ENCODE measurements at places on chromosomes 7 and 10.

GRCh38 chr7:69739931-69740431 is 141.7 kb downstream of the AUTS2 start:
- no peak overlapping the region for H3K4me3 ChIP-seq
- H3K4me1 ChIP-seq, result peaks cover 36% of the 10 kb centered on the region
- no peaks in the 10 kb centered on the region for H3K27me3 ChIP-seq
- H3K27ac ChIP-seq, result no peak overlapping the region
- DNase-seq, result no peak

DNA sequence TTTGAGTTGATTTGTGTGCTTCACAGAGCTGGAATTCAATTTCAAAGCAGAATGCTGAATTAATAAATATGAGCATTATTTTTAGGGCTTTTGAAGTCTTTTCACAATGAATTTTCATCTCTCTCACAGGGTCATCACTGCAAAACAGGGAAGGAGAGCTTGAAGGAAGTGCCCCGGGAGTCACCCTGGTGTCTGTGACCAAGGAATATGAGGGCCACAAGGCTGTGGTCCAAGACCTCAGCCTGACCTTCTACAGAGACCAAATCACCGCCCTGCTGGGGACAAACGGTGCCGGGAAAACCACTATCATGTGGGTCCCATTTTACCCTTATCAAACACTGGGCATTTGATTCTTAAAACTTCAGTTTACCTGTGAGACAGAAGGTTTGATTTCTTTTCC is 217.7 kb downstream of the ABCA13 start:
- no peak overlapping the region for H3K4me3 ChIP-seq
- no peak overlapping the region for H3K27ac ChIP-seq
- no peaks in the 10 kb centered on the region for H3K36me3 ChIP-seq
- H3K4me1 ChIP-seq, result no peaks in the 10 kb centered on the region
- no peaks in the 10 kb centered on the region for H3K27me3 ChIP-seq

- no peaks in the 10 kb centered on the region for H3K4me1 ChIP-seq
- H3K36me3 ChIP-seq, result no peaks in the 10 kb centered on the region
- no peak for DNase-seq
- no peak overlapping the region for H3K4me3 ChIP-seq
- H3K27me3 ChIP-seq, result peaks cover 11% of the 10 kb centered on the region
These were observed 209.1 kb downstream of the USP6NL start for GRCh38 chr10:11402392-11402791.

DNA sequence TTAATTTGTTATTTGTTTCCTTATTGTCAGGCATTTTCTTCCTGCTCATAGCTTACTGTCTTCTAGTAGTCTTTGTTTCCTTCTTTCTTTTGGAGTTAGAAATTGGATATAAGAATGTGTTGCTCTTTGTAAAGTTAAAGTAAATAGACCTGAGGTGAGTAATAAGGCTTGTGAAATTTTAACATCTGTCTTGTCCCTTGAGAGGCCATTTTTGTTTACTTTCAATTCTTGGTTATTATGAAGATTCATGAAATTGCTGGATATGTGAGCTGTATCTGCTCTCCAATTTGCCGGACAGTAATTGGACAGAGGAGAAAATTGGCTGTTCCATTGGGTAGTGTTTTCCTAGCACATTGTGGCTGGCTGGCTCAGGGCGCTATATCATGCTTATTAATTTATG is 260.7 kb downstream of the EXOC4 start:
- no peaks in the 10 kb centered on the region for H3K27me3 ChIP-seq
- no peaks in the 10 kb centered on the region for H3K4me1 ChIP-seq
- H3K4me3 ChIP-seq, result no peak overlapping the region
- H3K27ac ChIP-seq, result no peak overlapping the region
- peaks cover 9% of the 10 kb centered on the region for H3K36me3 ChIP-seq

DNA sequence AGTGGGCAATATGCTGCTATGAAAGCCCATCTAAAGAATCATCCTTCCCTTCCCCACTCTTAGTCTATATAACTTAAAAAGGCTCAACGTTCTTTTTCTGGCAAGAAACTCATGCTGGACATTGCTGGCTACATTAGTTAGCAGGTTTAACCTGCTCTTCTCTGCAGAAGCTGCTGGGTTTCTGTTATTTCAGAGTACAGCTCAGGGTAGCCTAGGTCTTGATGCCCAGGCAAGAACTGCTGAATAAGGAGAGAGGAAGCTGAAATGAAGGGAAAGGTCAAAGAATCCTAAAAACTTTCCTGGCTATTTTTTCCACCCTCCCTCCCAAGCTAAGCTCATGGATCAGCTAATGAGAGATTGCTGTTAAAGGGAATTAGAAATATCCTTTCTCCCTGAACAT is 79.4 kb downstream of the ANKIB1 start:
- H3K4me3 ChIP-seq, result no peak overlapping the region
- H3K36me3 ChIP-seq, result peaks cover 13% of the 10 kb centered on the region
- H3K27ac ChIP-seq, result no peak overlapping the region
- no peaks in the 10 kb centered on the region for H3K4me1 ChIP-seq

DNA sequence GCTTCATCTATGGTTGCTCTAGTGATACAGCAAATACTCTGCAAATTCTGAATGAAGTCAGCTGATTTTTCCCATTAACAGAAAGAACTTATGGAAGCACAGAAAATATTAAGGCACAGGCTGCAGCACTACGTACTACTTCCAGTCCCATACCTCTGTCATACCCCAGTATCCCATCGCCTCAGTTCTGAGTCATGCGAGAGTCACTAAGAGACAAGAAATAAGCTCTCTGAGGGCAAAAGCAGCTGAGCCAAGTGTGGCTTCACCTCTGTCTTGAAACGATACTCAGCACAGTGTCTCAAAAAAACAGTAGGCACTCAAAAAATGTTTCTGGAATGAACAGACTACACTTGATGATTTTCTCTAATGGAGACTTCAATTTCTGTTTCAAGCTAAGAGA is 48.2 kb downstream of the EZH2 start:
- peaks cover 16% of the 10 kb centered on the region for H3K36me3 ChIP-seq
- no peak overlapping the region for H3K27ac ChIP-seq
- H3K27me3 ChIP-seq, result no peaks in the 10 kb centered on the region
- no peak for DNase-seq
- no peak overlapping the region for H3K4me3 ChIP-seq

GRCh38 chr10:27564398-27564797 is 60.3 kb downstream of the RAB18 start:
- H3K27me3 ChIP-seq, result peaks cover 5% of the 10 kb centered on the region
- no peak for DNase-seq
- no peak overlapping the region for H3K4me3 ChIP-seq
- H3K27ac ChIP-seq, result no peak overlapping the region
- peaks cover 3% of the 10 kb centered on the region for H3K4me1 ChIP-seq
- H3K36me3 ChIP-seq, result no peaks in the 10 kb centered on the region

DNA sequence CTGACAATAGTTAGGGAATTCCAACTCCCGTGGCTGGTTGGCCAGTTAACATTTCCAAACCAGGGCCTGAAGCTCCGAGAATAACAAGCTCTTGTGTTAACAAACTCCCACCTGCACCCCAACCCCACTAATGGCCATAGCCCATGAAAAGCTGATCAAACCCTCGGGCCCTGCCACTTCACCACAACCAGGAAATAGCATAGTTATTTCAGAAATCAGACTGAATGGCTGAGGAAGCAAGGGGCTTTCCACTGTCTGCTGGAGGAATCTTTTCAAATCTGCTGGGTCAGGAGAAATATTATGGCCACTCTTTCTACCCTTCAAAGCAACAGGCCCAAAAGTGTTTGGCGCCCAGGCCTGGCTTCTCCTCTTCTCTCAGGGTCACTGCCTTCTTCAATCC is 145.6 kb downstream of the GLCCI1 start:
- no peak for DNase-seq
- no peaks in the 10 kb centered on the region for H3K4me1 ChIP-seq
- H3K27ac ChIP-seq, result peak overlapping the region; percentile 29
- peaks cover 21% of the 10 kb centered on the region for H3K36me3 ChIP-seq
- H3K27me3 ChIP-seq, result no peaks in the 10 kb centered on the region
- no peak overlapping the region for H3K4me3 ChIP-seq

DNA sequence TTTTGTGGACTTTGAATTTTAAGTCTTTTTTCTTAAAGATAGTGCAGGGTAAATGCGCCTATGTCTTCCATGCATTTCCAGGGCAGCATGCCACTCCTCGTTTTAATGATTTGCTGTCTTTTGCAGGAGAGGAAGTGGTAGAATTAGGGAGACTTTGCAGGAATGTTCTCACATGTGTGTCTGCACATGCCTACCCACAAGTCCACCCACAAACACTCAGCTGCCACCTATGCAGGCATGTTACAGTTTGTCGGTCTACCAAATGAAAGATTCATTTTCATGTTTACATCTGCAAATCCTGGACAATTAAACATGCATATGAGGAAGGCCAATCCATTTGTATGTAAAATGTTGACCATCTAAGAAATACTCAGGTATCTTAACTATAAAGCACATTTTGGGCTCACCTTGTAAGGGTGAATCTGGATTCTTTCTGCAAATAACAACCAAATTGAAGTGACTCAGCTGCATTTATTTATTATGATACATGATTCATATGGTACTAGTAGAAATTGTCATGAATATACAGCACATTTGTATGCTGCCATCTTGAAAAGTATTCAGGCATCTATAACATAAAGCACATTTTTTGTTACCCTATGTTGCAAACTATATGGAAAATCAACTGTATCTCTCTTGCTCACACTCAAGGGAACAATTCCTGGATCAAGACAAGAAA is 4.7 kb upstream of the TEX36 start:
- no peak overlapping the region for H3K27ac ChIP-seq
- DNase-seq, result no peak
- peaks cover 5% of the 10 kb centered on the region for H3K27me3 ChIP-seq
- peaks cover 10% of the 10 kb centered on the region for H3K4me1 ChIP-seq
- H3K4me3 ChIP-seq, result no peak overlapping the region

- H3K4me1 ChIP-seq, result peaks cover 18% of the 10 kb centered on the region
- H3K36me3 ChIP-seq, result no peaks in the 10 kb centered on the region
- DNase-seq, result no peak
- H3K4me3 ChIP-seq, result no peak overlapping the region
- peaks cover 78% of the 10 kb centered on the region for H3K27me3 ChIP-seq
These were observed 204.1 kb downstream of the EBF3 start for GRCh38 chr10:129760003-129760315.

GRCh38 chr7:121440857-121441503 is 44.9 kb upstream of the FAM3C start:
- H3K36me3 ChIP-seq, result peaks cover 6% of the 10 kb centered on the region
- H3K27me3 ChIP-seq, result no peaks in the 10 kb centered on the region
- H3K4me3 ChIP-seq, result no peak overlapping the region
- H3K4me1 ChIP-seq, result peaks cover 10% of the 10 kb centered on the region
- no peak for DNase-seq

GRCh38 chr10:34859170-34859569 is 44.1 kb upstream of the PARD3 start:
- H3K27me3 ChIP-seq, result peaks cover 10% of the 10 kb centered on the region
- H3K27ac ChIP-seq, result no peak overlapping the region
- no peak for DNase-seq
- H3K4me1 ChIP-seq, result peaks cover 24% of the 10 kb centered on the region
- H3K36me3 ChIP-seq, result no peaks in the 10 kb centered on the region

DNA sequence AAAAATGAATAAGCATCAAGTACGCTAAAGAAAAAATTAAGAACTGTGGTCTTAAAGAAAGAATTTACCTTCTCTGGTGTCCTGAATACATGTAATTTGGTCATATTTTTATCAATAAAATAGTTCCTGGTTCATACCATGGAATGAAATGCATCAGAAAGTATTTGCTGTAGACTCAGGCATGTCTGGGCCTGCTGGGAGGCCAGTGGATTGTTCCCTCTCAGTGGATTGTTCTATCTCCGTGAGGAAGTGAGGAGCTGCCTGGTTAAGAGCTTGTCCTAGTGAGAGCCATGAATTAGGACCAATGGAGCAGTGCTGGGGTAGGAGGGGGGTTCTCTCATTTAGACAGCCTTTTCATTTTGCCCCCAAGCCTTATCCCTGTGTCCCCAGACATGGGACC is 211.7 kb upstream of the HABP2 start:
- H3K27ac ChIP-seq, result no peak overlapping the region
- H3K36me3 ChIP-seq, result no peaks in the 10 kb centered on the region
- H3K4me3 ChIP-seq, result no peak overlapping the region

GRCh38 chr10:99125879-99126278 is 109.8 kb downstream of the HPSE2 start:
- H3K36me3 ChIP-seq, result no peaks in the 10 kb centered on the region
- no peak overlapping the region for H3K27ac ChIP-seq
- no peaks in the 10 kb centered on the region for H3K27me3 ChIP-seq
- H3K4me1 ChIP-seq, result no peaks in the 10 kb centered on the region

GRCh38 chr7:91894781-91895480 is 14.4 kb upstream of the MTERF1 start:
- no peaks in the 10 kb centered on the region for H3K27me3 ChIP-seq
- H3K4me1 ChIP-seq, result peaks cover 4% of the 10 kb centered on the region
- no peak for DNase-seq
- H3K36me3 ChIP-seq, result peaks cover 3% of the 10 kb centered on the region
- no peak overlapping the region for H3K4me3 ChIP-seq

GRCh38 chr10:123603130-123603529 is 63.0 kb upstream of the GPR26 start:
- no peaks in the 10 kb centered on the region for H3K4me1 ChIP-seq
- H3K27me3 ChIP-seq, result peaks cover 27% of the 10 kb centered on the region
- H3K36me3 ChIP-seq, result no peaks in the 10 kb centered on the region
- no peak overlapping the region for H3K27ac ChIP-seq
- no peak for DNase-seq

- peaks cover 2% of the 10 kb centered on the region for H3K36me3 ChIP-seq
These were observed 50.9 kb downstream of the ADCY1 start for GRCh38 chr7:45625067-45625466.

- DNase-seq, result no peak
- no peak overlapping the region for H3K4me3 ChIP-seq
- no peak overlapping the region for H3K27ac ChIP-seq
These were observed 5.1 kb upstream of the PCGF5 start for GRCh38 chr10:91215384-91215783.

DNA sequence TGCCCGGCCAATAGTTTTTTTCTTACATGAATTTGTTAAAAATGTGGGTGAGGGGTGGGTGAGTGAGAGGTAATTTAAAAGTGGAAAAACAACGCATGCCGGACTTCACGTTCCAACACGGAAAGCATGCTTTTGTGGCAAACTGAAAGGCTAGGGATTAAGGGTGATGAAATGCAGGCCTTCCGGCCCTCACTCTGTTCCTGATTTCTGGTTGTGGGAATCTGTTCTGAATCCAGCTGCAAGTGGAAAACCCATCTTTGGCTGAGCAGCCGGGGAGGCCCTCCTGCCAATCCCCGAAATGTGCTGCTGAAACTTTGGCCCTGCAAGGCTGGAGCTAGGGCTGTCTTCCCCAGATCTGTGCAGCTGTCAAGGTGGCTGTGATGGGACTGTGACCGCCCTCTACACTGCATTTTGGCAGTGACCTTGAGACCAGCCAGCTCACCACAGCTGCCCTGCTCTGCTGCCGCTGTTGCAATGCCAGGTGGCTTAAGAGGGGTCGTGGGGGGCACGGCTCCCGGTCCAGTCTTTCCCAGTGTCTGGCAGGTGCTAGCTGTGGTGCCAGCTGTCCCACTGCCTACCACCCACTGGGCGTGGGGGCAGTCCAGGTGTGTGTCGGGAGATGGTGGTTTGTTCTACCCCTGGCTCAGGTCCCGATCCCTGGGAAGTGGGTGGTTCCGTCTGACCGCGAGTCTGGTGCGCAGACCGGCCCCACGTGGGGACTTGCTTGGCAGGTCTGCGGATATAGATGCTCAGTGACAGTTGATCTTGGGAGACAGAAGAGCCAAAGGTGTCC is 39.0 kb downstream of the TET1 start:
- peaks cover 5% of the 10 kb centered on the region for H3K36me3 ChIP-seq
- no peak for DNase-seq
- peak overlapping the region; percentile 88 for H3K27ac ChIP-seq
- H3K27me3 ChIP-seq, result no peaks in the 10 kb centered on the region
- peak overlapping the region; percentile 46 for H3K4me3 ChIP-seq
- peaks cover 46% of the 10 kb centered on the region for H3K4me1 ChIP-seq

GRCh38 chr7:111763221-111763801 is 201.0 kb upstream of the IMMP2L start:
- no peak for DNase-seq
- H3K27me3 ChIP-seq, result no peaks in the 10 kb centered on the region
- peaks cover 2% of the 10 kb centered on the region for H3K4me1 ChIP-seq
- H3K27ac ChIP-seq, result no peak overlapping the region
- no peak overlapping the region for H3K4me3 ChIP-seq

Data from progenitor cell of endocrine pancreas (in vitro differentiated cells).